Activated naive CD8-positive, alpha-beta T cell treated with anti-CD3 and anti-CD28 coated beads for 36 hours (primary cell): ENCODE measurements at places on chromosomes 11 and 22. TPM values are rescaled to one million over a fixed set of nuclear protein-coding genes. Genes with fewer than 3 reads are reported as not detected.
A peak's percentile ranks its signal among the peaks of the same experiment; 100 is the strongest.

DNA sequence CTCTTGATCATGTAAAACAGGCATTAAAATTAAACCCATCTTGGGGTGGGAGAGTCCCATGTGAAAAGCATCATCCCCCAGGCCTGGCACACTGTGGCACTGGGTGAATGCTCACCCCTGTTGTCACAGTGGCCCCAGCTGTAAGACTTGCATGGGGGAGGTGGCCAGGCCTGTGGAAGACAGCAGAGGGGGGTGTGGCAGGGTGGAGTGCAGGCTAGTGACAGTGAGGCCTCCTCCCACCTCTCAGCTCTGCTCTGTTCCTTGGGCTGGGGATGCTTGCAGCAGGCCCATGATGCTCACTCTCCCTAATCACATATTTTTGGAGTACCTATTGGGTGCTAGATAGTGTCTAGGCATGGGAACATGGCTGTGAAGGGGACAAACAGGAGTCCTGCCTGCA is 10.1 kb upstream of the OSBPL5 start:
- H3K27me3 ChIP-seq = no peaks in the 10 kb centered on the region
- no peak for DNase-seq
- H3K4me1 ChIP-seq = peaks cover 8% of the 10 kb centered on the region
- H3K36me3 ChIP-seq = no peaks in the 10 kb centered on the region
- no peak overlapping the region for H3K4me3 ChIP-seq
- no peak overlapping the region for H3K27ac ChIP-seq

DNA sequence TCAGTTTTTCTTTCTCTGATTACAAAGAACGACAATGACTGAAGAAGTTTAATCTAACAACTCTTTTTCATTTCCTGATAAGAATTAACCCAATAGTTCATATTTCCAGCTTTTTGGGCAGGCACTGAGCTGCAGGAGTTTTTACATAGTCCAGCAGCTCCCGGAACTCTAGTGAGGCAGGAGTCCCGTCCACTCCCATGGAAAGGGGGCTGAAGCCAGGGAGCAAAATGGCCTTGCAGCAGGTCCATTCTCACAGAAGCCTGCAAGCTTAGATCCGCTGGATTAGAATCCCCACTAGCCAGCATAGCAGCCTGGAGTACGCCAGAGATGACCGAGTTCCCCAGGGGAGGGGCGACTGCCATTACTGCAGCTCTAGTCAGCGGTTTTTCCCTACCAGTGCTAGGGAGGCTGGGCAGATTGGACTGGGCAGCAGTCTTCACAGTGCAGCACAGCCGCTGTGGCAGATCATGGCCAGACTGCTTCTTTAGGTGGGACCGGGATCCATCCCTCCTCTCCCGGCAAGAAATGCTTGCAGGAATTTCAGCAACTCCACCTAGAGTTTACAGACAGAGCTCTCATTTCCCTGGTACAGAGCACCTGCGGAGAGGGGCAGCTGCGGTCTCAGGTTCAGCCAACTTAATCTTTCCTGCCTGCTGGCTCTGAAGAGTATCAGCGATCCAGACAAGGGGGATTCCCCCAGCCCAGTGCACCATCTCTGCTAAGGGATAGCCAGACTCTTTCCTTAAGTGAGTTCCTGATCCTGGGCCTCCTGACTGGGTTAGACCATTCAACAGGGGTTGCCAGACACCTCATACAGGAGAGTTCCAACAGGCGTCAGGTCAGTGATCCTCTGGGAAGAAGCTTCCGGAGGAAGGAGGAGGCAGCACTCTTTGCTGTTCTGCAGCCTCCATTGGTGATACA is 742 bp upstream of the CASP4 start:
- peaks cover 39% of the 10 kb centered on the region for H3K36me3 ChIP-seq
- H3K27me3 ChIP-seq = no peaks in the 10 kb centered on the region
- DNase-seq = no peak
- H3K4me3 ChIP-seq = peak overlapping the region; percentile 90

GRCh38 chr11:96062134-96062533 is 138.2 kb upstream of the MTMR2 start:
- H3K4me3 ChIP-seq = peak overlapping the region; percentile 40
- peak; percentile 33 for DNase-seq
- peaks cover 28% of the 10 kb centered on the region for H3K36me3 ChIP-seq
- peaks cover 57% of the 10 kb centered on the region for H3K4me1 ChIP-seq
- peak overlapping the region; percentile 74 for H3K27ac ChIP-seq

GRCh38 chr22:22064580-22064979 is 82.0 kb upstream of the TOP3B start:
- H3K27ac ChIP-seq = no peak overlapping the region
- DNase-seq = no peak
- H3K27me3 ChIP-seq = peaks cover 19% of the 10 kb centered on the region

GRCh38 chr11:6603287-6604080 is at the start of the genes ILK and RRP8:
ILK (plus strand) TSS chr11:6603774; CDS start chr11:6604272, 498 bp downstream.
RRP8 (minus strand) TSS chr11:6603616; CDS start chr11:6603502, 114 bp downstream.
- H3K36me3 ChIP-seq = peaks cover 31% of the 10 kb centered on the region
- H3K4me1 ChIP-seq = peaks cover 36% of the 10 kb centered on the region
- DNase-seq = peak; percentile 89
- no peak within 1 kb of the TSS for H3K4me3 ChIP-seq
- no peaks in the 10 kb centered on the region for H3K27me3 ChIP-seq
- H3K27ac ChIP-seq = no peak within 1 kb of the TSS

DNA sequence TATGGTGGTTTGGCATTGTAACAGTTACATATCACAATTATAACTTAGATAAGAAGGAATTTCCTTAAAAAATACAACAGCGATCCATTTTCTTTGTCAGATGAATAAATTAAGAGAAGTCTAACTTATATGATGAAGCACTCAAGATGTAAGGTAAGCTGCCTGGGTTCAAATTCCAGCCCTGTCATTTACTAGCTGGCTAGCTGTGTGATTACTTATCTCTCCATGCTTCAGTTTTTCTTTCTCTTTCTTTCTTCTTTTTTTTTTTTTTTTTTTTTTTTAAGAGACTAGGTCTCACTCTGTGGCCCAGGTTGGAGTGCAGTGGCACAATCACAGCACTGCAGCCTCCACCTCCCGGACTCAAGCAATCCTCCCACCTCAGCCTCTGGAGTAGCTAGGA is 22.2 kb upstream of the LDHA start:
- H3K4me1 ChIP-seq = peaks cover 3% of the 10 kb centered on the region
- no peaks in the 10 kb centered on the region for H3K27me3 ChIP-seq
- no peak overlapping the region for H3K27ac ChIP-seq
- H3K4me3 ChIP-seq = no peak overlapping the region
- no peak for DNase-seq

LRRC51 gene
- 7.0 TPM for total RNA-seq
